ENCODE measurements at places on chromosomes 13 and 19.

DNA sequence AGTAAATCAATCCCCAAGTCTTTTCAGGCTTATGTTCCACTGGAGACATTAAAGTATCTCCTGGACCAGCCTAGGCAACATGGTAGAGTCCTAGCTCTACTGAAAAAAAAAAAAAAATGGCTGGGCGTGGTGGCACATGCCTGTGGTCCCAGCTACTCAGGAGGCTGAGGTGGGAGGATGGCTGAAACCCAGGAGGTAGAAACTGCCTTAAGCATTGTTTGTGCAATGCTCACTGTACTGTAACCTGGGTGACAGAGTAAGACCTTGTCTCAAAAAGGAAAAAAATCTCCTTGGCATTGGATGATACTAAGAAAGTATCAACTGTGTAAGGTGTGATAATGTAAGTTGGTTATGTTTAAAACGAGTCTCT lies 8.8 kb downstream of the KLK8 start:
- DNase-seq, result no peak

GRCh38 chr19:7789447-7789846 lies 26.4 kb downstream of the CLEC4M start:
- no peak for DNase-seq

DNA sequence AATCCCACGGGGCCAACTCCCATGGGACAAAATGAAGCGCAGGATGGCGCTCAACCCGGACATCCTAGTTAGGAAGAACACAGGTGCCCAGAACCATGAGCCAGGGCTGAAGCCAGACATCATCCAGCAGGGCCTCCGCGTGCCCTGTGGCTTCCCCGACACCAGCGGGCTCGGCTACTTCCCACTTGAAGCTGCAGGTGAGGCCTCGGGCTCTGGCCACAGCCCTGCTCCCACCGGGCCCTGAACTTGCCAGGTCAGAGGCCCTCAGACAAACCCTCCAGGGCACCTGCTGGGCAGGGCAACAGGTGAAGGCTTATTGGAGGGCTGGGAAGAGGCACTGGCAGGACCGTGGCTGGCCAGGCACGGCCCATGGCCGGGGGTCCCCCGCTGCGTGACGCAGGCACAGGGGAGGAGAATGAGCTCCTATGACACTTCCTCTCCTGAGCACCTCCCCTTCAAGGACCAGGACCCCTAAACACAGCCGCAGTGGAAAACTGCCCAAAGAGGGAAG lies 117.7 kb downstream of the STK24 start:
- no peak for DNase-seq

- DNase-seq, result no peak
Observed at GRCh38 chr13:73572824-73573223, 514.0 kb downstream of the KLF5 start.

- DNase-seq, result no peak
Observed at GRCh38 chr19:13952931-13953531, 722 bp downstream of the DCAF15 start.

DNA sequence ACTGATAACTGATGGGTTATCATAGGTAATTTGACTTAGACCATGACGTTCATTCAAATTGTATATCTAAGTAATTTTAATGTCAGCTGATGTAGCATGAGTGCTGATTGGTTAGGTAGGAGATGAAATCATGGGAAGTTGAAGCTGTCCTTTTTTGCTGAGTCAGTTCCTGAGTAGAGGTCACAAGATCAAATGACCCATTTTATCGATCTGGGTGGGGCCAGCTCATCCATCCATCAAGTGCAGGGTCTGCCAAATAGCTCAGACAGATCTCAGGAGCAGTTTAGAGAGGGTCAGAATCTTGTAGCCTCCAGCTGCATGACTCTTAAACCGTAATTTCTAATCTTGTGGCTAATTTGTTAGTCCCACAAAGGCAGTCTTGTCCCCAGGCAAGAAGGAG lies 35.3 kb upstream of the CD177 start:
- DNase-seq, result no peak

DNA sequence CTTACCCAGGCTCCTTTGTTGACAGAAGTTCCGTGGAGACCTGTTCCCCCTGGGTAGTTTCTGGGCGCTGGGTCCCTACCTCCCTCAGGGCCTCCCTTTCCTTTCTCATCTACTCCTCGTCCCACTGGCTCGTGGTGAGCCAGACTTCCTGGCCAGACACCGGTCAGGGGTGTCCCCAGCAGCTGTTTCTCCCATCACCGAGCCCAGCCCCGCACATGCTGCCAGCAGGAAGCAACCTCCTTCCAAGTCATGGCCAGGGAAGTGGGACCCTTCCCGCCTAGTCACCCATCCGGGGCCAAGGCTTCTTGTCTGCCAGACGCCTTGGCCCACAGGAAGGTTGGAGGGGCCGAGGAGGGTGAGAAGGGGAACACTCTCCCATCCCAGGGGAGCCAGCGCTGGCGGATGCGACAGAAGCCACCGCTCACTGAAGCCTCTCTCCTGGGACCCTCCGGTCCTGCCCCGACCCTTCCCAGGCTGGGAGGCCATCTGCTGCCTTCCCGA lies 5.7 kb downstream of the PAK4 start:
- no peak for DNase-seq

DNA sequence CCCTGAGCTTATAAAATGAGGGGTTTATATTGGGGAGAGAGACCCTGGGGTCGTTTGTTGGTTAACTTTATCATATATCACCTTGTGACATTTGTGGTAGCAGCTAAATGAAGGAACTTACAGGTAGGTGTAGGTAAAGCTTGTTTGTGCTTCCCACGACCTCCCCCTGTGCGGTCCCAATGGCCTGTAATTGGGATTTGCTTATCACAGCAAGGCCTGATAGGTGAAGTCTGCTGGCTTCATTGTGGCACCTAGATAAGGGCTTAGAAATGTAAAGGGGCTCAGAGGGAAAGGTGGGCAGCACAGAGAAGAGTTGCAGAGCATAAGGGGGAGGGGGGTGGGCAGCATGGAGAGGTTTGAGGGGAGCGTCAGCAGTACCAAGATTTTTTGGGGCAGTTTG lies 35.5 kb upstream of the MLNR start:
- DNase-seq, result no peak

- no peak for DNase-seq
Observed at GRCh38 chr13:33490461-33491327, 205.1 kb upstream of the STARD13 start.

DNA sequence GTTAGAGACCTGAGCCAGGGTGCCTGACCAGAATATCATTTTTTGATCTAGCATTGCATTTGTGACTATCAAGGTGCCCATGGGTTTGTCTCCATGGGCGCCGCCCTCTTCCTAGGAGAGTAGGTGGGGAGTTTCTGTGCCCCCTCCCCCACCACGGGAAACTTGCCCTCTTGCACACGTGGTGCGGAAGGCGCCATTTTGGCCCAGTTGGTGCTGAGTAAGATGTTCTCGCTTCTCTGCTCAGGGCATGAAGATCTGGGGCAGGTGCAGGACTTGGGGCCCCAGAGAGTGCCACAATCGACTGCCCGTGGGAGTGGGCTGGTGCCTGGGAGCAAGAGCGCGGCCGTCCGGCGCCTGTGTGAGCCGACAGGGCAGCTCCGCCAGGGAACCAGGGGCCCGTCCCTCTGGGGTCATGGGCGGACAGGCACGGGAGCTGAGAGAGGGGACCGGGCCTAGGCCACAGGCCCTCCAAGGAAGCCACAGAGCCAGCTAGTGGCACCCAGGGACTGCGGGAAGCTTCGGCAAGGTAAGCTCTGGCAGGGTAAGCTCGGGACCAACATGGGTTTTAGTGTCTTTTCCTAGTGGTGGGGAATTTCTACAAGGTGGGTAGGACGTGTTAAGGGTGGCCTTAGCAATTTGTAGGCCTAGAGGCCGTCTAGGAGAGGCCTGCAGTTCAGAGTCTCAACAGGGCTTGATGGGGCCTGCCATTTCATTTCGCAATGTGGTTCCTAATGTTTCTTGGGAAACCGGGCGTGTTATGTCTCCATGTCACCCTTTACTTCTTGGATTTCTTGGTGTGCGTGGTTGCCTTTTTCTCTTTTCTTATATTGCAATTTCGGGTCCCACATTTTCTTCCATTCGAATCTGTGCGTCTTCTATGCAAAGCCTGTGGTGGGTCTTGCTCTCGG lies 14.5 kb downstream of the SACS start:
- no peak for DNase-seq

- no peak for DNase-seq
Observed at GRCh38 chr19:51372649-51373504, at the start of gene NKG7. NKG7 (minus strand) TSS chr19:51372654; CDS start chr19:51372535, 119 bp downstream.

DNA sequence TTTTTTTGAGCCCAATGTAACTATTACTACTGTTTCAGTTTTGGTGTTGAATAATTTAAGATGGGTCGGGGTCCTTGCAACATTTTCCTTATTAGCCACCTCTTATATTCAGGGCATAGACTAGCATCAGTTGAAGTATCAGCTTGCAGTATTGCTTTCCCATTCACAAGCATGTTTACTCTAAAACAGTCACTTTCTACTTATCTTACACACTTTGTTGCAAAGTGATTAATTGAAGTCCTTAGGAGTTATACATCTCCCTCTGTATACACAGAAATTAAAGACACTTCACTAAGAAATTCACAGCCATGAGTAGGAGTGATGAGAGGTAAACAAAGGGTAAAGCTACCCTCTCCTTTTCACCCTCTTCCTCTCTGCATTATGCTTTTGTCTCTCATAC lies 27.6 kb downstream of the SLAIN1 start:
- no peak for DNase-seq

- DNase-seq, result no peak
Observed at GRCh38 chr19:17806945-17807344, 12.0 kb downstream of the B3GNT3 start.

- no peak for DNase-seq
Observed at GRCh38 chr13:31221057-31221456, 21.3 kb downstream of the B3GLCT start.

DNA sequence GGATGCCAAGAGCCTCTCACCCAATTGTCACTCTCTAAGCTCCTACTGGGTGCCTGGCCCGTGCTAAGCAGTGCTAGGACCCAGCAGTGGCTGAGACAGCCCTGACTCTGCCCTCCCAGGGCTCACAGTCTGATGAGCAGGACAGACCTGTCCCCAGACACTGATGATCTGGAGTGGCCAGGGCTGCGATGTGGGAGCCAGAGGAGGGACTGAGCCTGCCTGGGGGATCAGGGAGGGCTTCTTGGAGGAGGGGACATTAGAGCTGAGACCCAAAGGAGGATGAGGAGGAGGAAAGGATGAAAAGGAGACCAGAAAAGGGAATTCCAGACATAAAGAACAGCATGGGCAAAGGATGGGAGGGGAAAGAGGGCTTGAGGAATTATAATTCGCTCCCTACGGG lies 6.6 kb downstream of the ERCC1 start:
- no peak for DNase-seq

- DNase-seq, result no peak
Observed at GRCh38 chr13:44207476-44207875, 166.1 kb upstream of the SERP2 start.

- DNase-seq, result no peak
Observed at GRCh38 chr13:78977311-78977710, 318.4 kb upstream of the OBI1 start.

DNA sequence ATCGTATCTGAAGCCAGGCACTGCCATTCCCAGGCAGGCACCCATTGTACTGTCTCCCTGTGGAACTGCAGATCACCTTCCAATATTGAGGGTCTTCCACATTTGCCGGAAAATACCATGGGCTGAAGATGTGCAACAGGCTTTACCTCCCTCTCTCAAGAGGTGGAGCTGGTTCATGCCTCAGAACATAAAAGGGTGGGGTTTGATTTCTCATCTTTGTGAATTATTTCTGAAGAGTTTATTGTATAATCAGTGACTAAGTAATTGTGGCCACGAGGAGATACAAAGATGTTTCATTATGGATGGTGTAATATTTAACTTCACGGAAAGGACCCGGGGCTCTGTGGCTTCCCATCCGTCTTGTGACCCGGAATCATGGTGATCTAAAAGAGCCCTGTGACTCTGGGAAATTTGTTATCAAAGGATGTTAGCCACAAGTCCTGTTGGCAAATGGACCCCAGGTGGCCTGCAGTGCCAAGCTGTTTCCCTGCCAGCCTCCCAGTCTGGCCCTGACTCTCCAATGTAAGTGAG lies 230.5 kb downstream of the LACC1 start:
- no peak for DNase-seq

- no peak for DNase-seq
Observed at GRCh38 chr13:111139873-111140561, 24.9 kb downstream of the ARHGEF7 start.

- DNase-seq, result no peak
Observed at GRCh38 chr19:2809387-2810140, 10.1 kb upstream of the ZNF554 start.

GRCh38 chr13:71213252-71213821 lies 653.7 kb downstream of the DACH1 start:
- DNase-seq, result no peak

- DNase-seq, result no peak
Observed at GRCh38 chr19:41888926-41889325, 5.9 kb downstream of the ARHGEF1 start.

DNA sequence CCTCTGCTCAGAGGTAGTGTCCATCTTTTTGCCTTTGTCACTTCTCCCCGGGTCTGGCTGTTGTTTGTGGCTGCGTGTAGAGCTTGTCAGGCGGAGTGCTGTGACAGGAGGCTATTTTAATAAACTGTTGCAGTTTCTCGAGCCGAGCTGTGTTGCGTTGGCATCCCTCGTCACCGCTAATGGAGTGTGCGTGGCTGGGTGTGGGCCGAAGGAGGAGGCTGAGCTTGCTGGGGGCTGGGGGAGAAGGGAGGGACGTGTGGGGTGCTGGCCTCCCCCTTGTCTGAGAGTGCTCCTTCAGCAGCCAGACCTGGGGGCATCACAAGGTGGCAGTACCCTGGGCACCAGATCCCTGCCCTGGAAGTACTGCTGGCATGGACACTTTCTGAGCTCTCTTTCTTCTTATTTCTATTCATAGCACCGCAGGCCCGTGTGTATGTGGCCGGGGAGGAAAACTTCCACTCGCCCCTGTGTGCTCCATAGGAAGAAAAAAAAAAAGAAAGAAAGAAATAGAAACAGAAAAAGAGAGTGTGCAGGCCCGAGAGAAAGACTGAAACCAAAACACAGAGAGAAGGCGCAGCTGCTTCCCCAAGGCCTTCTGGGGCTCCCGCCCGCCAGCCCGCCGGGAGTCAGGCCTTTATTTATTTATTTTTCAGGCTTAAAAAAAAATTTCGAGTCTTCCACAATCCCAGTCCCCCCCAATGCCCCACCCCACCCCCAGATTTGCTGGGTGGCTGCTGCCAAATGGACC lies 27.0 kb downstream of the NFIX start:
- no peak for DNase-seq

DNA sequence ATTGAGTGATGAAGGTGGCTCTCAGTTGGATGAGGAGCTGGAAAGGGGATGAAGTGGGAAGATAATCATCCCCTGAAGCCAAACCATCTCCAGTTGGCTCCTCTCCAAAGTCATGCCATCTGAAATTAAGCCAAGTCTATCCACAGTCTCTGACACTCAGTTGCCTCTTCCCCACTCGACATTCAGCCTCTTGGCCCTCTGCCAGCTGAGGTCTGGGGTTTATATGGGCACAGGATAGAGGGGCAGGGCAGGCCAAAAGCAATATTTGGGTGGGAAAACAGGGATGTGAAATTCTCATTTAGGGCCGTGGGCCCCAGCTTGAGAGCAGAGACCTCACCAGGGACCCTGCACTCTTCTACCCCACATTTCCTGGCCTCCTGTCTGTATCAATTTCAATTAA lies 85.9 kb downstream of the SLITRK1 start:
- DNase-seq, result no peak
